ENCODE measurements at places on chromosomes 2 and 18. TPM values are rescaled to one million over a fixed set of nuclear protein-coding genes. Genes with fewer than 3 reads are reported as not detected.

The DPYSL5 gene
- 16.3 TPM for total RNA-seq

DNA sequence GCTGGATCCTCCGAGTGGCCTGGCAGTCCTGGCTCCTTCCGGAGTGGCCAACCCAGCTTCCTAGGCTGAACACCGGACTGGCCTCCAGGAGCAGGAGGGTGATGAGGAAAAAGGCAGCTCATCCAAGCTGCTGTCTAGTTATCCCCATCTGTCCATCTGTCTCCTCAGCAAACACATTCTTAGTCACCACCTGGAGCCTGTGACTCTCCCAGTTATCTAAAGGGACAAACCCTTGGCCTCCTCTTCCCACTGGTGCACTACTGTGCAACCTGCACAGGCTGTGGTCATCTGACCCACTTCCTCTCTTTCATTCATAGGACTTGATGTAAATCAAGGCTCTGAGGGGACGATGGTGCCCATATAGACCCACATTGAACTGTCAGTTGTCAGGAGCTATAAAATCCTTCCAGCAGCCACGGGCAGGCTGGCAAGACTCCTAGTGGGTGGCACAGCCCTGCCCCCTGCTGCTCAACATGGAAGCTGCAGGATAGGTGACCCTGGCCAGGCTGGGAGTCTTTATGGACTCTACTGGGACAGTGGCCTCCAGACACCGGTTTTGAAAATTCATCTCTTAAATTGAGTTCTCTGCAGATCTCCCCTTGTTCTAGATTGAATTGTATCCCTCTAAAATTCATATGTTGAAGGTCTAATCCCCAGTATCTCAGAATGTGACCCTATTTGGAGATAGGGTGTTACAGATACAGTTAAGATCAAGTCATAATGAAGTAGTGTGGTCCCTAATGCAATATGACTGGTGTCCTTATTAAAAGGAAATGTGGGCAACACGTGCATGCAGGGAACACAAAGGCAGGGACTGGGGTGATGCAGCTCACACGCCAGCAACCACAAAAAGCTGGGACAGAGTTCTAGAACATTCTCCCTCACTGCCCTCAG is 29.3 kb upstream of the DUSP2 start:
- H3K27me3 ChIP-seq, result no peaks in the 10 kb centered on the region
- H3K4me3 ChIP-seq, result no peak overlapping the region
- H3K27ac ChIP-seq, result no peak overlapping the region
- no peaks in the 10 kb centered on the region for H3K36me3 ChIP-seq
- peak; percentile 33 for DNase-seq
- no peaks in the 10 kb centered on the region for H3K4me1 ChIP-seq

GRCh38 chr2:201806442-201807170 is at the start of gene CDK15:
Gene CDK15, plus strand, starts transcription at chr2:201806537. Its CDS starts 128 bp downstream, at chr2:201806665.
- peaks cover 4% of the 10 kb centered on the region for H3K4me1 ChIP-seq
- H3K27me3 ChIP-seq, result no peaks in the 10 kb centered on the region
- DNase-seq, result no peak
- H3K4me3 ChIP-seq, result no peak within 1 kb of the TSS
- no peak within 1 kb of the TSS for H3K27ac ChIP-seq

DNA sequence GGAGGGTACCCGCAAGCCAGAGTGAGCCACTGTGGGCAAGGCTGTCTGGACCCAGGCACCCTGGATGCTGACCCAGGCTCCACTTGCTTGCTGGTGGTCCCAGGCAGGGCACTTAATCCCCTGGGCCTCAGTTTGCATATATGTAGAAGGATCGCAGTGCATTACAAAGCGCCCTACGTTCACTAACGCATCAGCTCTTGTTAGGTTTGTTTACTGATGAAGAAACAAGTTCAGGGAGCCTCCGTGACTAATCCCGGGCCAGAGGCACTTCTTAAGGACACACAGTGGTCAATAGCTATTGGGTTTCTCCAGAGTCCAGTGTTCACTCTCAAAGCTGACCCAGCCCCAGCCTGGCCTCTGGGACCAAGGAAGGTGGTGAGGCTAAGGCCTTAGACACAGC is 70.2 kb downstream of the LBH start:
- peaks cover 10% of the 10 kb centered on the region for H3K4me1 ChIP-seq
- H3K27me3 ChIP-seq, result peaks cover 7% of the 10 kb centered on the region
- H3K36me3 ChIP-seq, result no peaks in the 10 kb centered on the region
- DNase-seq, result peak; percentile 53
- H3K4me3 ChIP-seq, result no peak overlapping the region

DNA sequence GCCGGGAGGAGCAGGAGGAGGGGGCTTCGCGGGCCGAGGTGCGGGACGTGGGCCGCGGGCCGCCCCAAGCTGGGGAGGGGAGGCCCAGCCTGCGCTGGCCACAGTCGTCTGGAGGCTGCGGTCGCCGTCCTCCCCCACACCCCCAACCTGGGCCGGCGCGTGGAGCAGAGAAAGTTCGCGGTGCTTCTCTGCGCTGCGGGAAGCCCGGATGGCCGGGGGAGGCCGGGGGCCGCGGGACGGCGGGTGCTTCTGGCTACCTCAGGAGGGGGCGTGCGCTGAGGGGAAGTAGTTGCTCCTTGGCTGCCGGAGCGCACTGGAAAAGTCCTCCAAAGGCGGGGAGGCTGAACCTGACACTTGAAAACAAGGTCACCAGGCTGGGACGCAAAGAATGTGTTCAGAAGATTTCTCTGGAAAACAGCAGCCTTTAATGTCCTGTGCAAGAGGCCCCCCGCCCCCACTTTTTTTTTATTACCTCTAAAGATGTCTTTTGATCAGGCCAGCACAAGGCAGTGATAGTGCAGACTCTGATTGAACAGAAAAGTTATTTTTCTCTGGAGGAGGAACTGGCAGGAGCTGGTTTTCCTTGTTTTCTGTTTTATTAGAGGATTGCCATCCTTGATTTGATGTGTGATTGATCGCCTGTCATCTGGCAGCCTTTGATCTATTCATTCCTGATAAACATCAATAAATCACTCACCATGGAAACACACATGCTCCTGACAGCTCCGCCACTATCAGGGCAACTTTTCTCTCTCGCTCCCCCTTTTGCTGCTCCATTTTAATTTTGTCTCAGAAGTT is 1.6 kb downstream of the TSHZ1 start:
- H3K4me3 ChIP-seq, result peak overlapping the region; percentile 59
- peaks cover 8% of the 10 kb centered on the region for H3K4me1 ChIP-seq
- no peaks in the 10 kb centered on the region for H3K36me3 ChIP-seq
- no peak for DNase-seq
- H3K27ac ChIP-seq, result no peak overlapping the region

- peaks cover 6% of the 10 kb centered on the region for H3K4me1 ChIP-seq
- H3K36me3 ChIP-seq, result no peaks in the 10 kb centered on the region
- H3K27ac ChIP-seq, result no peak overlapping the region
These were observed 135.3 kb downstream of the MAIP1 start for GRCh38 chr2:200090683-200091082.

GRCh38 chr2:64913357-64913869 is 75.8 kb upstream of the SLC1A4 start:
- H3K36me3 ChIP-seq, result no peaks in the 10 kb centered on the region
- H3K4me3 ChIP-seq, result no peak overlapping the region
- H3K27ac ChIP-seq, result no peak overlapping the region
- H3K4me1 ChIP-seq, result no peaks in the 10 kb centered on the region
- H3K27me3 ChIP-seq, result no peaks in the 10 kb centered on the region

DNA sequence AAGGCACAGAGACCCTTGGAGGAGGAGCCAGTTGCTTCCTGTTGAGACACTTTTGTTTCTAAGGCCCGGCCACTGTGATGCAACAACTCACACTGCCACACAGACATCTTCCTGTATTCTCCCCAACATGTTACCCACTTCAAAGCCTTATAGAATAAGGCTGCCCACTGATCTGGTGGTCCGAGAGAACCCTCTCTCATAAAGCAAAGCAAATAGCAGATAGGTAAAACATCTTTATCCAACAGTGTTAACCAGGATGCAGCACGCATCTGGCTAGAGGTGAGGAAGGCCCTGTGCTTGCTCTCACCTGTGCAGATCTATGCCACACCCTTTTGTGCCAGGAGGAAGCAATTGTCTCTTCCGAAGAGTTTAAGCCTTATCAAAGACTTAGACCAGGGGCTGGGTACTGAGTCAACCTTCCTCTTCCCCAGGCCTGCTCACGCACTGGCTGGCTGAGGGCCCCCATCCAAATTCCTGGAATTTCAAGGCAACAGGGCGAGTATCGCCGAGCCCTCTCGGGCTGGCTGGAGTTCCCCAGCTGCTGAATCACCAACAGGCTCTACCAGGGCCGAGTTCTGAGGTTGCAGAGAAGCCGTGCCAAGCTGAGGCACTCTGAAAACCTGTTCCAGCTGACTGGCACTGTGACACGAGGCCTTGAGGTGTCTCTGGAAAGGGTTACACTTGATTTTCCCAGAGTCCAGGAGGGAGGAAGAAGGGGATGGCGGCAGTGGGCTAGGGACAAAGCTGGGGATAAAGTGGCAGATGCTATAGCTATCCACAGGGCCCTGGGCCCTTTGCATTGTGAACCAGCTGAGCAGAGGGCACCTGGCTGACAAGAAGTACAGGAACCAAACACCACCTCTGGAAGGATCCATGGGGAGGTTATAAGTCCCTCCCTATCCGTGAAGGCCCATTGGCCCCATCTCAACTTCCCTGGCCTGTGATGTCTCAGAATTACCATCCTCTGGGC is 29.3 kb downstream of the TGFA start:
- H3K4me3 ChIP-seq, result no peak overlapping the region
- no peaks in the 10 kb centered on the region for H3K27me3 ChIP-seq
- H3K36me3 ChIP-seq, result no peaks in the 10 kb centered on the region
- H3K4me1 ChIP-seq, result peaks cover 15% of the 10 kb centered on the region
- DNase-seq, result peak; percentile 21

GRCh38 chr18:49481317-49481716 is 5.7 kb downstream of the C18orf32 start:
- no peaks in the 10 kb centered on the region for H3K4me1 ChIP-seq
- no peaks in the 10 kb centered on the region for H3K27me3 ChIP-seq

DNA sequence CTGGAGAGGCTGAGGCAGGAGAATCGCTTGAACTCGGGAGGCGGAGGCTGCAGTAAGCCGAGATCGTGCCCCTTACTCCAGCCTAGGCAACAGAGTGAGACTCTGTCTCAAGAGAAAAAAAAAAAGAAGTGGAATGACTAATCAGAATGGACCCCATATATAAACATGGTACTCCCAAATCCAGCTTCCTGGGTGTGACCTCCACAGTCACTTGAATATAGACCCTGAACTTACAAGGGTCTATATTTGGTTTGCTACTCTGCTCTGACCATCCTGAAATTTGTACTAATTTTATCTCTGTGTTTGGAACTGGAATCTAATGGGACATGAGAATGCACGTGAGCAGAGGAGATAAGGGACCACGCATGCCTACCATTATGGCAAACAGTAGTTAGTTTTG is 275.0 kb downstream of the TNS1 start:
- no peak overlapping the region for H3K4me3 ChIP-seq
- H3K36me3 ChIP-seq, result no peaks in the 10 kb centered on the region
- H3K4me1 ChIP-seq, result no peaks in the 10 kb centered on the region
- no peaks in the 10 kb centered on the region for H3K27me3 ChIP-seq
- DNase-seq, result no peak

- no peak for DNase-seq
- no peaks in the 10 kb centered on the region for H3K36me3 ChIP-seq
- no peaks in the 10 kb centered on the region for H3K27me3 ChIP-seq
- peaks cover 15% of the 10 kb centered on the region for H3K4me1 ChIP-seq
- H3K27ac ChIP-seq, result no peak overlapping the region
These were observed 102.0 kb downstream of the CPO start for GRCh38 chr2:207041279-207041678.

DNA sequence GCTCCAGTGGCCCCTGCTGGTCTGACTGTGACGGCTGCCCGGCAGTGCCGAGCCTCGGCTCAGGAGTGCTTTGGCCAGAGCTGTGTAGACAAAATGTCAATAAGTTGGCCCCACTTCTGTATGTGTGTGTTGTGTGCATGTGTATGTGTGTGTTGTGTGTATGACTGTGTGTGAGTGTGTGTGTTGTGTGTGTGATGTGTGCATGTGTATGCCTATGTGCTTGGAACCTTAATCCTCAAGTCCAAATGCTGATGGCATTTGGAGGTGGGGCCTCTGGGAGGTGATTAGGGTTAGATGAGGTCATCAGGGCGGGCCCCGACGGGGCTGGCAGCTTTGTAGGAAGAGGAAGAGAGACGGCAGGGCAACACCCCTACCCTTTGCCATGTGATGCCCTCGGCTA is 269.0 kb downstream of the DCDC2C start:
- H3K27me3 ChIP-seq, result no peaks in the 10 kb centered on the region
- no peak overlapping the region for H3K27ac ChIP-seq
- H3K4me3 ChIP-seq, result no peak overlapping the region
- H3K4me1 ChIP-seq, result no peaks in the 10 kb centered on the region

DNA sequence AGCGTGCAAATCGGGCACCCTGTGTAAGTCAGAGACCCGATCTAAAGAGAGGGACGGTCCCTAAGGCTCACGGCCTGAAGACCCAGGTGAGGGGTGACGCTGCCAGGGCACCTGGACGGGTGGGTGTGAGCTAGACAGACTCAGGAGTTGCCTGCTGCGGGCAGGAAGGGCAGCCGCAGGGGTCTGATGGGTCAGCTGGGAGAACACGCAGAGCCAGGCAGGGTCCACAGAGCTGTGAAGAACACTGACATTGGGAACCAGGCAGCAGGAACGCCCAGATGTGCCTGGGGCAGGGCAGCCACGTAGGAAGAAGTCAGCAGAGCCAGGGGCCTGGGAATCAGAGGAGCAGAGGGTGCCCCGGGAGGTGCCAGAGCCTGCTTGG is 25.9 kb downstream of the HDAC4 start:
- no peak overlapping the region for H3K27ac ChIP-seq
- DNase-seq, result no peak
- H3K27me3 ChIP-seq, result no peaks in the 10 kb centered on the region
- H3K4me1 ChIP-seq, result no peaks in the 10 kb centered on the region

DNA sequence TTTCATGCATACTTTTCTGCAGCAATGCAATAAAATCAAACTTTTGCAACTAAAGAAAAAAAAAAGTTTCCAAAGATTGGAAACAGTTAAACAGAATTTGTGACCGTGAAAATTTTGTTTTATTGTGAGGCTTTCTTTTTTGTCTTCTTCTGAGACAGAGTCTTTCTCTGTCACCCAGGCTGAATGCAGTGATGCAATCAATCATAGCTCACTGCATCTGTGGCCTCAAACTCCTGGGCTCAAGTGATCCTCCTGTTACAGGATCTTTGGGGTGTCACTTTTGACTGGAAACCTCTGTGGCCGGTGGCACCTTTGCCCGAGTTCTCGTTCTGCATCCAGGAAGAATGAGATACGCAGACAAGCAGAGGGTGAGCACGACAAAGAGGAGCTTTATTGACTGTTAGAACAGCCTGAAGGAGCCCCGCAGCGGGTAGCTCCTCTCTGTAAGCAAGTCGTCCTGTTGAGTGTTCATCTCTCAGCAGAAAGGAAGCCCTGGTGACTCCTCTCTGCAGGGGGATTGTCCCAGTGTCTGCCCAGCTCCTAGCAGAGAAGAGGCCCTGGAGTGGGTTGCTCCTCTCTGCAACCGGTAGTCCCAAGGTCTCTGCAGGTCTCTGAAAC is 16.9 kb upstream of the ILKAP start:
- no peak overlapping the region for H3K4me3 ChIP-seq
- no peak for DNase-seq
- no peaks in the 10 kb centered on the region for H3K36me3 ChIP-seq
- H3K4me1 ChIP-seq, result peaks cover 2% of the 10 kb centered on the region
- no peaks in the 10 kb centered on the region for H3K27me3 ChIP-seq

Data from H1 (cell line).